Stimulated activated CD8-positive, alpha-beta memory T cell treated with anti-CD3 and anti-CD28 coated beads, Interleukin-15, amount 100 ng/mL, for 4 hours (primary cell): ENCODE measurements at places on chromosomes 5 and 9.

DNA sequence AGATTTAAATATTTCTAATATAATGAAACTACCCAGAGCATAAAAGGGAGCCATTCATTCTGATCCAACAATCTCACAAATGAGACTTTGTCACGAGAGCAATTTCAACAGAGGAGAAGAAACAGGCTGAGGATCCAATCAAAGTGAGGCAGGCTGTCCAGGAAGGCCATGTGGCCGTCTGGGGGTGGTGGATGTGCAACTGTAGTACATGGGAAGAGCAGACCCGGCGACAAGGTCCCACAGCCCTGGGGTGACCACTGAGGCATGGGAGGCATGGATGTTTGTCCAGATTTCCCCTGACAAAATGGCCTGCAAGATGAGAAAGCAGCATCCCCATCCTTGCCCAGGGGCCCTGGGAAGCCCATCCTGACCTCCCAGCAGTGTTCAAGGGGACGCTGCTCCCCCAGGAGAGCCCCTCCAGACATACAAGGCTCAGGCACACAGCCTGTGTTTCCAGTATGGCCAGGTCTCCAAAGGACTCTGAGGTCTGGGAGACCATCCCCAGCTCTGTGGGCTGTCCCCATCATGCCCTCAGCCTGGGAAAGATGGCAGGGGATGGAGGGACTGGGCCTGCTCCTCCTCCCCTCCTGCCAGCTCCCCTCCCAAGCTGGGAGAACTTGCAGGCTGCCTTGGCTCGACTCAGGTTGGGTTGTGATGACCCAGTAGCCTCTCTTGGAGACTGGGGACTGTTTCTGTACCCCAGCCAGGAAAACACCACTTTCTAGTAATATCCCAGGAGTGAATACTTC, 27.5 kb upstream of the FCN2 start:
- no peak for DNase-seq

DNA sequence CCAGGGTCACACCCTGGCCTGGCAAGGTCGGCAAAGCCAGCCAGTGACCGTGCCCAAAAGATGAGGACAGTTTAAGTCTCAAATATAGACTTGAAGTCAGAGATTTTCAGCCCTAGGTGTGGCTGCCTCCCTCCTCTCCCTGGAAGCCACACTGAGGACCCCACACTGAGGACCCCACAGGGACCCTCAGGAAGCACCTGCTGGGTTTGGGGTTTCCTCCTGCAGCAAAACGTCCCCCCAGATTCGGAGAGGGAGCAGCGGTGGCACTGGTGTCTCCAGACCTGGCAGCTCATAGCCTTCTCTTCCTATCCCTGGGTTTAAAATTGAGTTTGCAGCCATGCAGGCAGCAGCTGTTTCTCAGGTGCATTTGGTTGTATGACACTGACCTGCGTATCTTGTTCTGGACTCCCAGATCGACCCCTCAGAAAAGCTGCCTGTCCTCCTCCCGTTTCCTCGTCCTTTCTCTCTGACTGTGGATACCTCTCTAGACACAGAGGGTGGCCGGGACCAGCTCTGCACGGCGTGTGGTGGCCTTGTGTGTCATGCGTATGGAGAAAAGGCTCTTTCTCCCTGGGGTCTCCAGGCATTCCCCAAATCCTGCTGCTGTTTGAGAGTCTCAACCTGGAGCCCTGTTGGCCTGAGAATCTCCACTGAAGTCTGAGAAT, 36.6 kb downstream of the MRPL36 start:
- DNase-seq: no peak

DNA sequence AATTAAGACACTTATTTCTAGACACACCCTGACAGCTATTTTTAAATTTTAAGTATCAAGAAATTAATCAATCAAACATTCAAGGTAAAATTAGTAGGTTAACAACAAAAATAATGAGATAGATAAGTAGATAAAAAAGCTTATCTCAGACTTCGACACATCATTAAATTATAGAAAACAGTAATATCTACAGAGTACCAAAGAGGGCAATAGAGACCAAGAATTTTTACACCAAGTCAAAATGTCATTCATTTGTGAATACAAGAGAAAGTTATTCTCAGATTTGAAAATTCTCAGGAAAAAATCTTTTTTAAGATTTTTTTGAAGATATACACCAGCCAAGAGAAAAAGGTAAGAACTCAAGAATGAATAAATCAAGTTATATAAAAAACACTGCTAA, 445.6 kb downstream of the ACTL7B start:
- no peak for DNase-seq

DNA sequence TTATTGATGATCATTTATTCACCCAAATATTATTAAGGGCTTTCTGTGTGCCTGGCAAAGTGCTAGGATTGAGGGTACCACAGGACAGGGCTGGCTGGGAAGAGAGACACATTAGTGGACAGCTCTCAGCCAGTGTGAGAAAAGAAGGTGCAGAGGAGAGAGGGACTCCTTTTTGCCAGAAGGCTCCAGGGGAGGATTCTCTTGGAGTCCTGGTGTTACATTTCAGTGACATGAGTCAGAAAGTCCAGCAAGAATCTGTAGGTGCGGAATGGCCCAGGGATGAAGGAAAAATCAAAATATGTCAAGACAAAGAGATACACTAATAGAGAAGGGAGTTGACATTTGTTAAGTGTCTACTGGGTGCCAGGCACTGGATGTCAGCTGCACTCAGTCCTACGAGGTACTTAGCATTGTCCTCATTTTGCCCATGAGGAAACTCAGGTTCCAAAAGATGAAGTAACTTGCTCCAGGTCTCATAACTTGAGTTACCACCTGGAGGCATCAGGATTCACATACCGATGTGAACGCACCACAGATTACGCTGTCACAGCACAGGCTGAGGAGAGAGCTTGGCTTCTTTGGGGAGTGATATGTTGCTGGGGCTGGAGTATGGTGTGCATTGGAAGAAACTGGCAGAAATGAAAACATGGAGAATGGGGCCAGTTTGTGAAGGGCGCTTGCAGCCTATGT, 60.5 kb downstream of the RASGRF2 start:
- DNase-seq: no peak

- no peak for DNase-seq
Observed at GRCh38 chr9:109143881-109144562, 23.0 kb downstream of the FRRS1L start.

DNA sequence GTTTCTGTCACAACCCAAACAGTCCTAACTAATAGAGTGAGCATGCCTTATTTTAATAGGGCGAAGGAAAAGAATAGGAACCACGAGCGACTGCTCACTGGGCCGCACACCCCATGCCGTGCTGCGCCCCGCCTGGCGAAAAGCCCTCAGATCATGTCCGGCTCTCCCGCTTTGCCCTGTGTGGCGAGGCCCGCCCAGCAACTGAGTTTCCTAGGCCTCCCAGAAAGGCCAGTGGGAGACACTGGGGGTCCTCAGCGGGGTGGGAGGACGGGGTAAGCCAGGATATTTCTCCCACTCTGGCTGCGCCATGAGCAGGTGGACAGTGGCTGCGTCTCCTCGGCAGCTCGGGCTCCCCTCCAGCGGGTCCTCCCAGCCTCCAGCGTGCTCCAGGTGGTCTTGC, 138.0 kb downstream of the GAPVD1 start:
- DNase-seq: no peak

DNA sequence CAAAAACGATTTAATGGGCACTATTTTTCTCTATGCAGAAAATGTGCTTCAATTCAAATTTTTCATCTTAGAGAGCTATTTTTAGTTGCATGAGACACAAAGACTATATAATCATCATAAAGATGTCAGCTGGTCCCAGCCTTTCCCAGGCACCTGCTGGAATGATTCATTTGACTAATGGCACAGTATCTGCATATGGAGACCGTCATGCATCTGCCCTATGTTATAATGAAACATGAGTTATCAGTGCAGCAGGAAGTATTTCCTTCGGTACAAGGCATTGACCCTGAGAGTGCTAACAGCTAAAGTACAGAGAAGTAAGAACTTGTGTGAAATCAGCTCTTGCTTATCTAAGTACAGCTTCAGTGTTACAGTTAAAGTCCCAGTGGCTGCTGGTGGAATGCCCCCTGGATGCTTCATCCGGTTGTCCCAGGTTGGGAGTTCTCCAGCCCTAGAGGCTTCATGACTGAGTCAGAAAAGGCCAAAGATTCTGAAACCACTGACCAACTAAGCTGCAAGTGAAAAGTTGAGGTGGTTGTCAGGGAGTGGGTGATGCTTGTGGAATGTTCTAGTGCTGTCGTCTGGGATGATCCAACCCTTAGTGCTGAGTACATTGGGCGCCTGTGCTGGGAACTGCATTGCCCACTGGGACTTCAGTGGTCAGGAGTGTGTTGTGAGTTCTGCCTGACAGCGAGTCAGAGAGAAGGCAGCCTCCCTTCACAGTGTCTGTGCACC, 57.2 kb downstream of the MTRR start:
- DNase-seq: no peak

GRCh38 chr5:135133181-135133580, 99.2 kb upstream of the PITX1 start:
- DNase-seq: no peak

DNA sequence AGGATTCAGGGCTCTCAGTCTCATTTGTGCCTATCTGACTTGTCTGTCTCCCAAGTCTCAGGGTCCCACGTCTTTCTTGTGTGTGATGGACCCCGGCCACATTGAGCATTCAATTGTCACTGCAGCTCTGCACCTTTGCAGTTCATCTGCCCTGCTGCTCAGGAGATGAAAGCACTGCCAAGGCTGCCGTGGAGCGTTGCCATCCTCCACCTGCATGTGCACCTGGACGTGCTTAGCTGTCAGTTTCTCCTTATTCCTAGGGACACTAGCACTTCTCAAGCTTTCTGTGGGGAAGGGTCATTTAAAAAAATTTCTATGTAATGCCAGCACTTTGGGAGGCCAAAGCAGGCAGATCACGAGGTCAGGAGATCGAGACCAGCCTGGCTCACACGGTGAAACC, 22.8 kb upstream of the GFPT2 start:
- no peak for DNase-seq

GRCh38 chr9:81535542-81536241, 153.7 kb downstream of the TLE1 start:
- no peak for DNase-seq

- DNase-seq: no peak
Observed at GRCh38 chr5:1037123-1037670, 28.6 kb downstream of the NKD2 start.

DNA sequence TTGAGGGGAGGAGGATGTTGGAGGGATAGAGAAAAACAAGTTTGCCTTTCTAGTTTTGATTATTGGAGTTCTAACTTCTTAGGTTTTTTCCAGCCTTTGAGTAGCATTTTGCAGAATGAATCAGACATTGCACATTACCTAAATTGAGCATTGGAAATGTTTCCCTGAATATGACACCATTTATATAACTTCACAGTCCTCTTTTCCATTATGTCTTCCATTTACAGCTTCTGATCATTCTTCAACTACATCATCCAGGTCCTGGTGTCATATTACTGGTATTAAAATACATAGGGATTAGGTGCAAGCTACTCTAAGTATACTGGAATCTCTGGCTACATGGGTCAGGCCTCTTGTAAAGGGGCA, 286.1 kb downstream of the ARHGAP26 start:
- DNase-seq: no peak

DNA sequence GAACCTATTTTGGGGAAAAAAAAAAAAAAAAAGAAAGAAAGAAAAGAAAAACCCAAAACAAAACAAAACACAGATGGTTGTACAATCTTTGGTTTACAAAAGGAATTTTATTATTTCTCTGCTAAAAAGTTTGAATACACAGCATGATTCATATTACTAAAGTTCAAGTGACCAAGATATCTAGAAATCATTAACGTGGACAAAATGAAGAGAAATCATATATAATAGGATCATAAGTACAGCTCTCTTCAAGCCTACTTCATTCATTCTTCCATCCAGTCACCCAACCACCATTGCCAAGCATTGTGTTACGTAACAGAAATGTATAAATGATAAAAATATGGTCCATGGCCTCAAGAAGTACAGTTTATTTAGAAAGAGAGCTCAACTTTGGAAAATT, 52.9 kb downstream of the ZDHHC21 start:
- DNase-seq: no peak

DNA sequence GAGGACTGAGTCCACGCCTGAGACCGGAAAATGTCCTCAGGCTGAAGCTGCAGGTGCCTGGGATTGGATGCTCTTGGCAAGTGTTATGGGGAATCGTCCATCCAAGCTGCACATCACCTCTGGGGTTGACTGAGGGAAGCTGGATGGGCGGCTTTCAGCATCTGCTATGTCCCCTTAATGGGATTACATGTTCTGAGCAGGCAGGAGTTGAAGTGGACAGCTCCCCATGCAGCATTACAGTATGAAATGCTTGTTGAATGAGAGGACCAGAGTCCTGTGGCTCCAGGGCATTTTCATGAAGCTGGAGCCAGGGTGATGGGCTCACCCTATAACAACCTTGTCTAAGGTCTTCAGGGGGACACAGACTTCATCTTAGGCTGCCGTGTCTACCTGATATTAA, 270.9 kb downstream of the HSPA4 start:
- no peak for DNase-seq

GRCh38 chr5:44613936-44614335, 194.8 kb upstream of the MRPS30 start:
- DNase-seq: no peak

DNA sequence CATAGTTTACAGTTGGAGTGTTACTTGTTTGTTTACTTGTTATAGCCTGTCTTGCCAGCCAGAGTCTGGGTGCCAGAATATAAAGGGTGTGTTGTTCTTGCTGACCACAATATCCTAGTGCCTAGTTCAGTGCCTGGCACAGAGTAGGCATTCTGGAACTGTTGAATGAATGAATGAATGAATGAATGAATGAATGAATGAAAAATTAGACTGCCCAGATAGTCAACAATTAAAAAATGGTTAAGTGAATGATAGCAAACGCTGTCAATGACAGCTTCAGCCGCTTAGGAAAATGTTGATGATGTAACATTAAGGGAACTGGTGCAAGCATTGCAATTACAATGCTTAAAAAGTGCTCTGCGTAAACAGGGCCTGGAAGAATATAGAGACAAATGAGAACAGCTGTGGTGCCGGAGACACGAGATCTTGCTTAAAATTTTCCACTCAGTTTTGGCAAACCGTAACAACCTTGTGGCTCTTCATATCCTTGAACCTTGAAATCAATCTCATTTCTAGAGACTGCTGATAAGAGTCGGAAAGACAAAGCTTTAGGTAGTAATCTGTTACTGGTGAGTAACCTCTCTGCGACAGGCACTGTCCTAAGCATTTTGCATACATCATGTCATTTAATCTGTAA, 4.7 kb upstream of the TTLL11 start:
- no peak for DNase-seq

- no peak for DNase-seq
Observed at GRCh38 chr9:85243977-85244376, 497.8 kb downstream of the AGTPBP1 start.
